ENCODE measurements at places on chromosomes 5 and 9. TPM values are rescaled to one million over a fixed set of nuclear protein-coding genes. Genes with fewer than 3 reads are reported as not detected.
A peak's percentile ranks its signal among the peaks of the same experiment; 100 is the strongest.

DNA sequence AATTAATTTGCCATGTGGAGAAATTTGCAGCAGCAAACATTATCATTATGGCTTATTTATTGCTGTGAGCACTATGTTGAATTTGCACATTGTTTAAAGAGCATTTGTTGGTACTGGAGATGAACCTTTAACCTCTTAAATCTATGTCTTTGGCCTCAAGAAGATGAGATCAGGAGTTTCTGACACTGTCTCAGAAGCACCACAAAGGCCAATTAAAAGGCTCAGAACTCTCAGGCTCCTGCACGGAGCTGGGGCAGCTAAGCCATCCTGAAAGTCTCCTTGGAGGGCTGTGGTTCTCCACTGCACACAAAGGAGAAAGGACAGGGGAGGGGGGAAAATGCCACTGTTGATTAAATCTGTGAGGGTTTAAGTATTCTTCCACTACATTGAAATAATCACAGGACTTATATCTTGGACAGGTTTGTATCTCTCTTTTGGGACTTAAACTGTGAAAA is 33.1 kb downstream of the ZNF366 start:
- no peak for DNase-seq

COL23A1 gene
- total RNA-seq, result 0.82 TPM

GRM6 gene
- under 0.01 TPM for total RNA-seq

CAMK2A gene
- 16.7 TPM for total RNA-seq

- DNase-seq, result peak; percentile 64
These were observed 97.9 kb downstream of the CRB2 start for GRCh38 chr9:123453831-123454321.

CMYA5 gene
- 0.82 TPM for total RNA-seq

SVEP1 gene
- 8.6 TPM for total RNA-seq

DNA sequence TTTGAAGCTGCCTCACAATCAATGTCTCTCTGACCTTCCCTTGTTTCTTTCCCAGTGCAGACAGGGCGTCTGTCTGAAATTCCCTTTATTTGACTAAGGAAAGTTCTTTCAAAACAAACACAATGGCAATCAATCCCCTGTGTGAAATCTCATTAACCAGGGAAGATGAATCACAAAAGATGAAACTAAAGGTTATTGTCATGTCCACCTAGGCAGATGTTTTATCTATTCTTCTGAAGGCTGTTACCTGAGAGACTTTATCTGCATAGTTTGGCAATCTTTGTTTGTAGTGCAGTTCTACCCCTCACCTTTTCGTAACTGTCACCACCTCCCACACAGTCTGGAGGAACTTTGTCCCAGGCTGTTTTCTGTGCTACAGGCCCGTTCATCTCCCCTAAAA is 217.5 kb upstream of the RIOK2 start:
- DNase-seq, result no peak

DNA sequence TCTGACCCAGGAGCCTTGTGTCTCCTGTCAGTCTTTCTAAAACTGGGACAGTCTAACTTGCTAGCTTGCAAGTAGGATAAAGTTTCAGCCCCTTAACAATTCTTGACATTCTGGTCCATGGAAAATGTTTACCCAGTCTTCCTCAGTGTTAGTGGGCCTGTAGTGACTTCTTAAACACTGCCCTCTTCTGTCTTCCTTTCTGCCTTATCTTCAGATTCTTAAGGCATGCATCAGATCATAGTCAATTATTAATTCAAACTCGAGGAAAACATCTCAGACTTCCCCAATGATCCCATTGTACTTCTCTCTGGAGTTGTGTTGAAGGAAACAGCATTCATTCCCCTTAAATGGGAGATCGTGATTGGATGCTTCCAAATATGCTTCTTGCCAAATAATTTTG is 1199.8 kb downstream of the DTWD2 start:
- no peak for DNase-seq

DNA sequence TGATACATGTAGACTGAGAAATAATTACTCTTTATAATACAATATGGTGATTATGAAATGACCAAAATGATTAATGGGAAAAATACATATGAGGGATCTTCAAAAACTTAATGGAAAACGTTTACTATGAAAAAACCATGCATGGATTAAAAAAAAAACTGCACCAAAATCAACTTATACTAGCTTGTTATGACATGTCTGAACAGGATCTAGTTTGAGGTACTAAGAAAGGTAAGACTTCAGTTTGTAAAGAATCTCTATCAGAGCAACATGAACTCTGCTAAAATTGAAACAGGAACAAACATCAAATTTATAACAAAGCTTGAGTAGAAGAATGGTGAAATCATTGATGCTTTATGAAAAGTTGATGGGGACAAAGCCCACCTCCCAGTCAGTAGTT is 178.0 kb downstream of the SLIT3 start:
- no peak for DNase-seq

GRCh38 chr5:179205277-179205676 is 140.0 kb downstream of the ADAMTS2 start:
- no peak for DNase-seq

DNA sequence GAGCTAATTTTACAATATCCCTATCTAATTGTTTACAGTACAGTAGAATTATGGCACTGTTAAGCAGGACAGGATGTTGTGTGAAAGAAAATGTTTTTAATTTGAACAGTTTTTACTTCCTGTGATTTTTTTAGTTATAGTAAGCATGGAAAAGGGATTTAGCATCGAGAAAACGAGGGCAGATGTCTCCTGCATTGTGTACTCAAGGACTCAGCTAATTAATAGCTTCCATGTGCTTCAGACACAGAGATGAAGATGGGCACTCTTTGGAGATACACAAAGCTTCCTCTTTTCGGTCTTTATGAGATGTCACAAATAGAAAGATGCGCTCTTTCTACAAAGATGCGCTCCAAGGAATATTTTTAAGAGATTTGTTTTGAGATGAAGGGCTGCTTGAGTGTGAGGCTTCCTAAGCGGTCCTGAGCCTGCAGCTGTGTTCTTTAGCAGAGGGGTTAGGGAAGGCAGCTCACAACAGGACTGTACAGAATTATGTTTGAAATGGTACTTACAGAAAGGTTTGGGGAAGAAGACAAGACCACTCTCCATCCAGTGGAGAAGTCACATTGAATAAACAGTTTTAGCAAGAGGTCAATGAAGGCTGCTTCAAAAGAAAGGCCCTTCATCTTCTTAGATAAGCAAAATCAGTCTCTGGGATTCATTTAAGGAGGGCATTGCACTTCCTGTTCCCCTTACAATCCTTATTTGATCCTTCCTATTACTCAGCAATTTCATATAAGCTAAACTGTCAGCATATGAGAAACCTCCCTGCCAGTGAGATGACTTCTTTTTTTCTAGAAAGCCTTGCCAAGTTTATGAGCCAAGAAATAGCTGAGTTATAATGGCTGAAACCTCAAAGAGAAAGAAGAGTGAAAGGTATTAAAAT is 311.5 kb downstream of the EFNA5 start:
- no peak for DNase-seq

GRCh38 chr5:130773813-130774212 is 391.2 kb downstream of the HINT1 start:
- DNase-seq, result no peak

DNA sequence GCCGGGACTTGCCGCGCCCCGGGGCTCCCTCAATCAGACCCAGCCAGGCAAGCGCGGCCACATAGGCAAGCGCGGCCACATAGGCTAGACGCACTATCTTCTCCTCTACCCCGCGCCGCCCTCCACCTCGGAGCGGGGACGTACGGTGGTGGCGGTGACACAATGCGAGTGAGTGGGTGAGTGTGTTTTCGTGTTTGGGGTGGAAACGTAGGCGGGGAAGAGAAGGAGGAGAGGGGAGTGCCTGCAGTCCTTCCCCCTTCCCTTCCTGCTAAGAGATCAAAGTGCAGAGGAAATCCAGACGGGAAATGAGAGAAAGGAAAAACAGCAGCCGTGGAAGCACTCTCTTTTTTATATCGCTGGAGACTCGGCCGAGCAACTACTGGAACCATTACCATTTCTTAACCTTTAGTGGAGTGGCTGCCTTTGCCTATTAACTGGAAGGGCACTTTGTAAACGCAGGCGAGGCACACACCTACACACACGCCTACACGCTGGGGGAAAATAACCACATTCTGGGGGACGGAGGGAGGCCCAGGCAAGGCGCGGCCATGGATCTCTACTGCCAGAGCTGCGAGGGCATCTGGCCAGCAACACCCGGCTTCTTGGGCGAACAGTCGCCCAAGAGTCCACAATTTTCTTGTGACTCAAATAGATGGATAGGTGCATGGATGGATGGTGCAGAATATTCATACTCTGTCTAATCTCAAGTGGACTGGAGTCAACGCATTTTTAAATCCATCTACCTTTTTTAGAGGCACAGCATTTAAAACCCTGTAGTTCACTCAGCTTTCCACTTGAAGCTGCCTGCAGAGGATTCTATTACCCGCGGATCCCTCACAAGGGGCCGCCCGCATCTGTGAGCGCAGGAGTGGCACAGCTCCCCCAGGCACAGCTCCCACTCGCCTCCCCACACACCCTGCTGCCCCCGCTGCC is 2.1 kb downstream of the EDIL3 start:
- DNase-seq, result no peak

TRMO gene
- 18.3 TPM for total RNA-seq

DNA sequence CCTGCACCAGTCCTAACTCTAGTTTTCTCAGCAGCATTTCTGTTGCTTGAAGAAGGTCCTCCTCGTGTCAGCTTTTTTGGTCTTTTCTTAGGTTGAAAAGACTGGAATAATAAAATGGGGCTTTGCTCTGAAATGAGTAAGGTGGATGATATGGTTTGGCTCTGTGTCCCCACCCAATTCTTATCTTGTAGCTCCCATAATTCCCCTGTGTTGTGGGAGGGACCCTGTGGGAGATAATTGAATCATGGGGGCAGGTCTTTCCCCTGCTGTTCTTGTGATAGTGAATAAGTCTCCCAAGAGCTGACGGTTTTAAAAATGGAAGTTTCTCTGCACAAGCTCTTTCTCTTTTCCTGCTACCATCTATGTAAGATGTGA is 53.6 kb downstream of the LIX1 start:
- DNase-seq, result no peak

DNA sequence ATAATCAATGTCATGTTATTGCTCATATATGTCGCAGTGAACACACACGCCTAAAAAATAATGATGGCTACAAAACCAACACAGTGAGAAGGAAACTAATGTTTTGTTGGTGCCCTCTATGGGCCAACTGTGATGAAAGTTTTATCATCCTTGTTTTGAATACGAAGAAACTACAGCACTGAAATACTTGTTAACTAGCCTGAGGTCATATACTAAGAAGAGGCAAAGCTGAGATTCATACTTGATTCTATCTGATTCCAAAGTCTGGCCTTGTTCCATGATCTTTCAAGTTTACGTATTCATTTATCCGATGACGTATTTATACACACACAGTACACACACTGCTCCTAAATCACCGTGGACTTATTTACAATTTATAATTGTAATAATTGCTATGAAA is 16.1 kb upstream of the DRD1 start:
- DNase-seq, result no peak

DNA sequence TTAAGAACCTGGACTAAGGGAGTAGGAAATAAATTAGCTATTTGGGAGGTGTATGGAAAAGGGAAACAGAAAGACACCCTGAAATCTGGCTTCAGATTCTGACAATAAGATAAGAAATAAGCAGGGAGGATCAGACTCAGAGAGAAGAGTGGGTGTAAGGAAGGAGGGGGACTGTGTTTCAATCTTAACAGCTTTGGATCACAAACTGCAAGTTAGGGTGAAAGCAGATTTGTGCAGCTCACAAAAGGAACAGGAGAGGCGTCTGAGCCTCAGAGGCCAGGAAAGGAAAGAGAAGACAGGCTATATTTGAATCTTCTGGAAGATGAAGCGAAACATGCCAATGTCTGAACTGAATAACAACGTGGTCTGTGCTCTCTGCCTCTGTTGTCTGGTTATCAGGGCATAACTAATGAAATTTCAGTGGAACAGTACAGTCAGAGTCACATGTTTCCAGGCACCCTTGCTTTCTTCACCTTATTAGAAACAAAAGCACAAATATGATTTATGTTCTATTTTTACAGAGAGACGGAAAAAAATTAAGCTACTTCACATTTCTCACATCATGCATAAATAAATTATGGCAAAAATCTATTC is 26.6 kb downstream of the SGTB start:
- no peak for DNase-seq

GALNT12 gene
- total RNA-seq, result 0.82 TPM

IL3 gene
- total RNA-seq, result not detected

GGTA1 gene
- 2.4 TPM for total RNA-seq

PCDHB13 gene
- 6.1 TPM for total RNA-seq

GRCh38 chr9:10753474-10753873 is 140.7 kb upstream of the PTPRD start:
- no peak for DNase-seq

PCDHB7 gene
- 9.8 TPM for total RNA-seq

- no peak for DNase-seq
These were observed 7.0 kb upstream of the AK1 start for GRCh38 chr9:127884427-127884911.

TYRP1 gene
- total RNA-seq, result 2.4 TPM

SRP19 gene
- 39.1 TPM for total RNA-seq

DNA sequence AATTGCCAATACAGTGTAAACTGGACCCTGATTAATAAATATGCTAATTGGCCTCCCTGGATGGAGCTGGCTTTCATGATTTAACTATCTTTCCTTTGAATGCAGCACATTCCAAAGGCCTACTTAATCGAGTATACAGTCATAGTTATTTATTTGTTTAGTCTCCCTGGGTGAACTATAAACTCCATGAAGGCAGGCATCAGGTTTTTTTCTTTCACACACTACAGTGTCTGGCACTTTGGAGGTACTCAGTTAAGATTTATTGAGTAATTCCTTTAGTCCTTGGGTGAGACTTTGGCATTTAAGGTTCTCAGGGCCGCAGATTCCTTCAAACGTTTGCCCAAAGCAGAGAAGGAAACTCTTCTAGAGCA is 20.5 kb downstream of the RUSC2 start:
- DNase-seq, result no peak

HCN1 gene
- total RNA-seq, result 14.3 TPM

DNA sequence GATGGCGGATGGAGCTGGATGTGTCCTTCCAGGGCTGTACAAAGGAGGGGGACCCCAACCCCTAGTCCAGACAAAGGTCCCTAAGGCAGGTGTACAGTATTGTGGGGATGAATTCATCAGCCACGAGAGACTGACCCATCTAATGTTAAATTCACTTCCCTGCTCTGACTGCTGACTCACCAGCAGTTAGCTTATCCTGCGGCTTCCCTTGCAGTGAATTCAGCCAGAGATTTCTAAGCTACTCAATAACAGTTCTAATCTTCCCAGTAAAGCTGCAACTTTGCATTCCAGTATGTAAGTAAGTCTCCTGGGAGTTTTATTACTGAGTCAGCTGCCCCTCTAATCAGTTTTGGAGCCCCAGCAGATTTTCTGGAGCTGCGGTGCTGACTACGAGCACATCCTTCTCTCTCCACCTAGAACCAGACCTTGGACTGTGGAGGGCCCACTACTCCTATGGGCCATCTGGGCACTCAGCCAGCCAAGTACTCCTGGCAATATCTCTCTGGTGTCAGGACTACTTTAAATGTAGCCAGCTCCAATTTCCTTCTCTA is 16.1 kb downstream of the B4GALT1 start:
- no peak for DNase-seq

Measured in frontal cortex (tissue), 4 donors.